ENCODE measurements at places on chromosomes 6 and 20. TPM values are rescaled to one million over a fixed set of nuclear protein-coding genes. Genes with fewer than 3 reads are reported as not detected.

The LY6G6F gene
- not detected for polyA plus RNA-seq

The GABRR1 gene
- polyA plus RNA-seq: 0.08 TPM

The CCN2 gene
- polyA plus RNA-seq: 78.1 TPM

The CTAGE9 gene
- polyA plus RNA-seq: not detected

The HEY2 gene
- 2.2 TPM for polyA plus RNA-seq

The FAM83C gene
- not detected for polyA plus RNA-seq

The CAP2 gene
- polyA plus RNA-seq: 9.8 TPM

The RAD21L1 gene
- polyA plus RNA-seq: not detected

The MYCT1 gene
- 37.5 TPM for polyA plus RNA-seq

The SNX9 gene
- 36.2 TPM for polyA plus RNA-seq

The PTCHD4 gene
- 0.24 TPM for polyA plus RNA-seq

The SALL4 gene
- 18.5 TPM for polyA plus RNA-seq

The ANGPT4 gene
- 0.07 TPM for polyA plus RNA-seq

The OLIG3 gene
- polyA plus RNA-seq: not detected

The GJA1 gene
- polyA plus RNA-seq: 128 TPM

The FNDC1 gene
- polyA plus RNA-seq: 7.4 TPM

The FGD2 gene
- 5.5 TPM for polyA plus RNA-seq

The PAK5 gene
- 0.44 TPM for polyA plus RNA-seq

The BMP5 gene
- 81.3 TPM for polyA plus RNA-seq

The PPP1R16B gene
- 7.0 TPM for polyA plus RNA-seq

The TRIM40 gene
- polyA plus RNA-seq: 0.14 TPM

The SCRT2 gene
- polyA plus RNA-seq: not detected

The FAM217A gene
- 2.4 TPM for polyA plus RNA-seq

The NKAPL gene
- polyA plus RNA-seq: 1.1 TPM

The CGA gene
- polyA plus RNA-seq: not detected

The RAET1L gene
- polyA plus RNA-seq: not detected

The CALHM6 gene
- 8.0 TPM for polyA plus RNA-seq

The PPP1R14C gene
- 18.2 TPM for polyA plus RNA-seq

The RWDD2A gene
- polyA plus RNA-seq: 5.0 TPM

The BEND3 gene
- polyA plus RNA-seq: 4.3 TPM

The EZR gene
- 149 TPM for polyA plus RNA-seq

The PREX1 gene
- 25.6 TPM for polyA plus RNA-seq

The DEFB123 gene
- polyA plus RNA-seq: not detected

The MCCD1 gene
- polyA plus RNA-seq: not detected

All from right lung (tissue), 10 donors.